ENCODE measurements at places on chromosomes 3 and 15.

- DNase-seq: no peak
These were observed 193.9 kb downstream of the TLE3 start for GRCh38 chr15:69903470-69904469.

- no peak for DNase-seq
These were observed 21.6 kb downstream of the RPL22L1 start for GRCh38 chr3:170848292-170848917.

DNA sequence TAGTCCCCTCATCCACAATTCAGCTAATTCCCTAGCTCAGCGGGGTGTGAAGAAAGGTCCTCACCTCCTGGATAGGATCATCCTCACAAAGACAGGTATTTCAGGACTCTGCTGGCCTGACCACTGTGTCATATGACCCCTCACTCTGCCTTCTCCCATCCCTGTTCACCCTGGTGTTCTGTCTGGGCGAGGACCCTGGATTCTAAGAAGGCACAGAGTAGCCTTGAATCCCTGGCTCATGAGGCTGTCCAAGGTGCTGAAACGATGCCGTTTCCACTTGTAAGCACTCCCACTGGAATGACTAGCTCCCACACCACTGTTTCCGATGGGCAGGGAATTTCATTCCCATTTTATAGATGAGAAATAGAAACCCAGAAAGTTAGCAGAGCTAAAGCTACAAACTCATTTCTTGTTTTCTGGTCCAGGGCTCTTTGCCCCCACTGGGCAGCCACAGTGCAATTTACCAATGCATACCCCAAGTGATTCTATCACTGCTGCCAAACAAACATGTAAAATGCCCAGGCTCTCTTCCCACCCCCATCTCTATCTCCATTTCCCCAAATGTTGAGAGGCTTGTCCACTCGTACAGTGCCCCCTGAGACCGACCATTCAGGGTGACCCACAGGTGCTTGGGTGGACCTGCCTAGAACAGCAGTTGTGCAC lies 83.2 kb downstream of the RAB11A start:
- no peak for DNase-seq

GRCh38 chr3:187006864-187007630 lies 76.7 kb downstream of the ST6GAL1 start:
- no peak for DNase-seq

DNA sequence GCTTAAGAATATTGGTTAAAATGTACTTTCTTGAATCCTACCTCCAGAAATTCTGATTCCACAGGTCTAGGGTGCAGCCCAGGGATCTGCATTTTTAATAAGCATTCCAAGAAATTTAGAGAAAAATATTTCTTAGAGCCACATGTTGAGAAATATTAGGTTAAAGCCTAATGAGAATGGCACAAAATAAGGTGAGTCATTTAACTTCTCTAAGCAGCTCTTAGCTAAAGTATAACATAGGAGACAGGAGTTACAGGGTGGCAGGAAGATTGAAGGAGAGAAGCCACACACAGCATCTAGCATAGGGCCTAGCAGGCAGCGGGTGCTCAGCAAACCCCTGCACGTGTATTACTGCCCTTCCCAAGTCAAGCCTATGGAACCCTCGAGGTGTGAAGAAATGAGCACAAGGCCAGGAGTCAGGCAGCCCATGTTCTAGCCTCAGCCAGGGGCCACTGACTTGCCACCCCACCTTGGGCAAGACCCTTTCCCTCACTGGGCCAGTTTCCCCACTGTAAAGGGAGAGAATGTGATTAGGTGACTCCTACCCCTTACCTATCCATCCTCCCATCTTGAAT lies 197.1 kb upstream of the TLE3 start:
- DNase-seq: no peak

- DNase-seq: no peak
These were observed 180.3 kb downstream of the ABHD5 start for GRCh38 chr3:43870844-43871626.

DNA sequence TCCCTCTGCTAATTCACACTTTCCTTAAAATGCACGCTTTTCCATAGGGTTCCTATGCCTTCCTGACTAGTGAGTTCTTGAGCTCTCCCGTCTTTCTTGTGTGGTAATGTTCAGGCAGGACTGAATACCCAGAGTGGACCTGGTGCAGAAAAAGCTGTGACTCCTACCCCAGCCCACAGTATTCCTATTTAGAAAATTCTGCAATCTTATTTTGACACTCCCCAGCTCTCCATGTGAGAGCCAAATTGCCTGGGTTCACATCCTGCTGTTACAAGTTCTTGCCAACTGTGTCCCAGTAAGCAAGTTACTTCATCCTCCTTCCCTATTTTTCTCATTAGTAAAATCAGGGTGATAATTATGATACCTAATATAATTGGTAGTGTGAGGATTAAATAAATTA lies 290.8 kb upstream of the SLCO3A1 start:
- no peak for DNase-seq

GRCh38 chr15:34933432-34933975 lies 36.0 kb downstream of the AQR start:
- DNase-seq: no peak

- DNase-seq: no peak
These were observed 2.5 kb upstream of the ACAN start for GRCh38 chr15:88800738-88801137.

GRCh38 chr15:77630956-77631744 lies 1.6 kb downstream of the LINGO1 start:
- no peak for DNase-seq

DNA sequence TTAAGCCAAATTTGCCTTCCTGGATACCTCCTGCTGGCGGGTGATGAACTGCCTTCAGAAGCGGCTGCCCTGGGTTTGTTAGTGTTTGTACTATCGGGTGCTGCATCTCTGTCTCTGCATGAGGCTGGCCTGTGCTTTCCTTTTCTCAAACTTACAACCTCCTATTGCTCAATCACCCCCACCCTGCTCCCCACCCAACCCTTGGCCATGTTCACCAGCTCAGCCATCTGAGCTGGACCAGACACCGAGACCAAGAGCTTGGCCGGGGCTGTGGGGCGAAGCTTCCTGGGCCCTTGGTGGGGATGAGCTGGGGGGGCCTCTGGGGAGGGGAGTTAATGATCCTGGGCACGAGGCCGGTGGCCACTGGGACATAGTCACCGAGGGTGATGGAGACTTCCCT lies 16.8 kb upstream of the FBLN2 start:
- DNase-seq: no peak

GRCh38 chr15:74174958-74175253 lies 1.4 kb downstream of the ISLR start:
- no peak for DNase-seq

GRCh38 chr3:13785351-13785750 lies 94.5 kb downstream of the WNT7A start:
- no peak for DNase-seq

- DNase-seq: no peak
These were observed 2.4 kb upstream of the RCN2 start for GRCh38 chr15:76929011-76929760.

DNA sequence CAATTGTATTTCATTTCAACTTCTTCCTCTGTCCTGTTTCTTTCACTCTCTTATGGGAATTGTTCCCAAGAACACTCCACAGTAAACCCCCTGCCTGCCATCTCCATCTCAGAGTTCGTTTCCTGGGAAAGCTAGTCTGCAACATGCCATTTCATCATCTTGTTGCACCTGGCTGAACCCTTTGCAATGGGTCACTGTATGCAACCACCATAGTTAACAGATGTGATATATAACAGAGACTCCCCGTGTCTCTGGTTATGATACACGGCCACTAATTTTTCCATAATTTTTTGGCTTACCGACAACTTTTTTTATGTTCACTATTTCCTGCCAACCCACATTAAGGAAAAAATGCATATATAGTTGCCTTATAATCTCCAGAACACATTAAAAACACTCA lies 95.5 kb downstream of the CHST2 start:
- DNase-seq: no peak

- DNase-seq: no peak
These were observed 29.3 kb downstream of the EPHA6 start for GRCh38 chr3:96843505-96844203.

- no peak for DNase-seq
These were observed 223.6 kb downstream of the CGGBP1 start for GRCh38 chr3:87835236-87835635.

DNA sequence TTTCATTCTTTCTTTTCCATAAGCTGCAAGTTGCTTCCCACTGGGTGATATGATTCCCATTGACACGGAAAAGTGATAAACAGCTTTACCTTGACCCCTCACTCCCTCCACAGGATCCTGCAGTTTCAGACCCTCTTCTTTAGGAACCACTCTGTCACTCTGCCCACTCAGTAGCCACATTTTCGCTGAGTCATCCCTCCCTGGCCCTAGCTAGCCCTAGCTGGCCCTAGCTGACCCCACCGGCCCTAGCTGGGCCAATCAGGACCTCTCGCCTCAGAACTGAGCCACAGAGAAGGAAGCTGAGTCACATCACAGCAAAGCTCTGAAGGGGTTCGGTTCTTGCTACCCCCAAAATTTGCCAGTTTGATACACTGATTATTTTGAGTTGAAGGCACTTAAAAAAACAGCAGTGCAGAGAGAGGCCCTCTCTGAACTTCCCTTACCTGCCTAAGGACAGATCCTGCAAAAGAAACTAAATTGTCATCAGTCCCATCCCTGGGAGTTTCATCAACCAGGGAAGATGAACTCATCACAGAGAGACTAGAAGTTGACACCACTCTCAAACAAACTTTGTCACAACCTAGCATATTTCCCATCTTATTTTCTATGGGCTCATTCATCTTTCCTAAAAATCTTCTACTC lies 233.5 kb upstream of the PROK2 start:
- no peak for DNase-seq

DNA sequence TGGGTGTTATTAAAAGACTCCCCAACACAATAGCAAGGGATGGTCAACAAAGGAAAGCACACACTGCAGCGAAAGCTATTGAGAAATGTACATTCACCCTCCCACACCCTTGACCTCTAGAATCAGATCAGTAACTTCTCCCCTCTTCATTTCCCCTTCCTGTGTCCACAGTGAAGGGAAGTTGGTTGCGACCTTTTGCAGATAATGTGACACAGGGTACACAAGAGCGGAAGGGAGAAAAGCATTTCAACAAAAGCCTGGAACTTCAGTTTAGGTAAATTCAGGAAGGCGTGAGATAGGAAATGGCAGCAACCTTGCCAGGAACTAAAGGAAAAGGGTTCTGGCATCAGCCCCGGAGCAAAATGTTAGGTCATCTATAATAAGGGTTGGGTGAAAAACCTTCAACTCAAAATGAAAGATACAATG lies 899.8 kb downstream of the MCTP2 start:
- no peak for DNase-seq

GRCh38 chr15:55799291-55800212 lies 56.6 kb upstream of the PRTG start:
- DNase-seq: no peak

GRCh38 chr3:187068787-187069186 lies 70.5 kb downstream of the RPL39L start:
- no peak for DNase-seq

DNA sequence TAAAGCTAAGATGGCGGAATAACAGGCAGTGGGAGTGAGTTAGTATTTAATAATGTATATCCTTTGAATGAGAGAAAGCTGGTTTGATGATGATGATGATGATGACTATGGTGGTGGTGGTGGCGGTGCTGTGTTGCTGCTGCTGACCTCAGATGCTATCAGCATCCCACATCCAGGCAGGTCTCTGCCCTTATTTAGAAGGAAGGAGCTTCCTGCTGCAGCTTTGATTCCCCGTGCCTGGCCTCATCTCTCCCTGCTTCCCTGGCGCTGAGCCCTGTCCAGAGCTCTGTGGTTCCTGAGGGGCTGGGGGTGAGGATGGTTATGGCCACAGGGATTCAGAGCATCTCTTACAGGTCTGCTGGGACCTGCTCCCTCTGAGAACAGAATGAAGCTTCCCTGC lies 73.1 kb downstream of the RAB11A start:
- no peak for DNase-seq

- no peak for DNase-seq
These were observed 279.6 kb upstream of the GADL1 start for GRCh38 chr3:31174079-31174478.

DNA sequence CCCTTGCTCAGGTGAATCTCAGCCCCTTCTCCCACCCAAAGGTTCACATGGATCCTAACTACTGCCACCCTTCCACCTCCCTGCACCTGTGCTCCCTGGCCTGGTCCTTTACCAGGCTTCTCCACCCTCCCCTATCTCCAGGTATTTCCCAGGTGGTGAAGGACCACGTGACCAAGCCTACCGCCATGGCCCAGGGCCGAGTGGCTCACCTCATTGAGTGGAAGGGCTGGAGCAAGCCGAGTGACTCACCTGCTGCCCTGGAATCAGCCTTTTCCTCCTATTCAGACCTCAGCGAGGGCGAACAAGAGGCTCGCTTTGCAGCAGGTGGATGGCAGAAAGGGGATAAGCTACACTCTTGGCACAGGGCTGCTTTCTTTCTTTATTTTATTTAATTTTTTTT lies 4.5 kb downstream of the FAM131A start:
- DNase-seq: no peak

DNA sequence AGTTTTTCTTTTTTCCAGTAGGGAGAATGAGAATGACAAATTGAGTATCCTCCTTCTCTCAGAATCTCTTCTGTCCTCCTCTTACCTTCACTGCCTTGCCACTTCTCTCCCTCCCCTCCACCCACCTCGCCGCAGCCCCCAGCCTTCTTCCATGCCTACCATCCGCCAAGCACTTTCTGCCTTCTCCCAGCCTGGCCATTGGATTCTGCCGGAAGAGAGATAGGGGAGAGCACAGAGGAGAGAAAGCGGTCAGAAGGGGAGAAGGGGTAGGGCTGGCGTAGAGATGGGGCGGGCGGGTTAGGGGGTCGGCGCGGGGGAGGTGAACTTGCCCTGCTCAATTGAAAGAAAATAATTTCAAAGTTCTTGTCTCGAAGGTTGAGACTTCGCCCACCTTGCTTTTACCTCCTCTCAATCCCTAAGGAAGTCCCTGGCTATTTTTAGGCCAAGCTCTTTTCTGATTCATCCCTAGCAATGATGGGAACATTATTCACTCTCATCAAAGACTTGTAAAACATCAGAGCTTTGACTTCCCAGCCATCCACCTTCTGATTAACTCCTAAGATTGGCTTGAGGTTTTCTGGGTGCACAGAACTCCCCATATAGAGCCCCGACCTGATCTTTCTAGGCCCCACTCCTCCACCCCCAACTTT lies 811 bp downstream of the C3orf52 start:
- DNase-seq: no peak

- no peak for DNase-seq
These were observed 93.2 kb downstream of the CD47 start for GRCh38 chr3:107997671-107998070.

DNA sequence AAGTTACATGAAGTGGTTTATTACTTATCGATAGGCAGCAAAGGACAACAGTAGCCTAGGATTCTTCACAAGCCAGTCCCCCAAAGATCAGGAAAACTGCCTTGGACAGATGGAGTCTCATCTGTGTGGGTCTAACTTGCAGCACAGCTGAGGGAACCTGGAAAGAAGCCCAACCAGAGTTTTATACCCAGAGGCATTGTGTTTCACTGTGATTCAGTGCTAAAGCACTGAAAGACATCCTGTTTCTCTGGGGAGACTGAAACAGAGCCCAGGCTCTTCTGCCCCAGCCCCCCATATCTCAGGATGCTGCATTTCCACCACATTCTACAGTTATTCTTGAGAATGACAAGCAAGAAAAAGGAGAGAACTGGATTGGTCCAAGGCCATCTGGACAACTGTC lies 48.2 kb upstream of the PYDC2 start:
- DNase-seq: no peak

All from stimulated activated CD8-positive, alpha-beta memory T cell treated with anti-CD3 and anti-CD28 coated beads, Interleukin-12 subunit alpha, Interleukin-12 subunit beta, amount 100 ng/mL, for 4 hours (primary cell).